ENCODE measurements at places on chromosomes 6 and 20. TPM values are rescaled to one million over a fixed set of nuclear protein-coding genes. Genes with fewer than 3 reads are reported as not detected.

DNA sequence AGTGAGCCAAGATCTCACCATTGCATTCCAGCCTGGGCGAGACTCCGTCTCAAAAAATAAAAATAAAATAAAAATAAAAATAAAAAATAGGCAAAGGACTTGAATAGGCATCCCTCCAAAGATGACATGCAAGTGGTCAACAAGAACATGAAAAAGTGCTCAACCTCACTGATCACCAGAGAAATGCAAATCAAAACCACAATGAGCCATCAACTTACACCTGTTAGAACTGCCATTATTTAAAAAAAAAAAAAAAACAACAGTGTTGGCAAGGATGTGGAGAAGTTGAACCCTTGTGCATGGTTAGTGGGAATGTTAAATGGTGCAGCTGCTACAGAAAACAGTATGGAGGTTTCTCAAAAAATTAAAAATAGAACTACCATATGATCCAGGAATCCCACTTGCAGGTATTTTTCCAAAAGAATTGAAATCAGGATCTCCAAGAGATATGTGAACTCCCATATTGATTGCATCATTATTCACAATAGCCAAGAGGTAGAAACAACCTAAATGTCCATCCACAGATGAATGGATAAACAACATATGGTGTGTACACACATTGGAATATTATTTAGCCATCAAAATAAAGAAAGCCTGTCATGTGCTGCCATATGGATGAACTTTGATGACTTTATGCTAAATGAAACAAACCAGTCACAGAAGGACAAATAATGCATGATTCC is 2.8 kb downstream of the C20orf203 start:
- DNase-seq = no peak

DNA sequence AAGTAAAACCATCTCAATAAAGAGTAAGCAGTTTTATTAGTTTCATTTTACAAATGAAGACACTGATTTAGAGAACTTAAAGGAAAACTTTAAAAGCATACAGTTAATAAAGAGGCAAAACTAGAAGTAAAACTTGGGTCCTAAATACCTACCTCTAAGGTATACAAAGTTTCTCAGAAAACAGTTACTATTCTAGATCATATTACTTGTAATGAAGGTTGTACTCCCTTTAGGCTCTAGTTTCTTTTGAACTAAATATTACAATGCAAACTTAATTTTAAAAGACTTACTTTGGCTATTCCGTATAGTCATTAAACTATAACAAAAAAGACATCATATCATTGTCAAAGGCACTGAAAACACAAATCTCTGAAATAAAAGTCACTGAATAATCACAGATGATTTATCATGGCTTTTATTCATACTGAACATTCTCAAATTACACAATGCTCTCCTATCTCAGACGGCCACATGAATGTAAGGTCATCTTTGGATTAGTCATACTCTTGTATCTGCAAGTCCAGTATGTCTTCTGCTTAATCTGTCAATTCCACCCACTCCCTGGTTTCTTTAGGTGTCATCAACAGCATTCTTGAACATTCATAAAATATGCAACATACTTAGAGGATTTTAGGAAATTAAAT is 361.6 kb upstream of the RUNX2 start:
- no peak for DNase-seq

DNA sequence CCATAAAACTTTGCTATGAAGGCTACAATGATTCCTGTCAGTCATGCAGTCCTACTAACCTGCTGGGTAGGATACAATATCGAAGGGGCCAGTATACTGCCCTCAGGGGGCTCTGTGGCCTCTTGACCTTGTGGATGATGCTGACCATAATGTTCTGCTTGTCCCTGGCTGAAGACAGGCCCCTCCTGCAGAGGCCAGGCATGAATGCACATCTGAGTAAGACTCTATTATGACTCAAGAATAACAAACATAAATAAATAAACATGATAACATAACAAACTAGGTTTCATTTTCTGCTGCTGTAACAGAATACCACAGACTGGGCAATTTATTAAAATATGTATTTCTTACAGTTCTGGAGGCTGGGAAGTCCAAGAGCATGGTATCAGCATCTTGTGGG is 44.0 kb upstream of the POU5F1 start:
- DNase-seq = no peak

DNA sequence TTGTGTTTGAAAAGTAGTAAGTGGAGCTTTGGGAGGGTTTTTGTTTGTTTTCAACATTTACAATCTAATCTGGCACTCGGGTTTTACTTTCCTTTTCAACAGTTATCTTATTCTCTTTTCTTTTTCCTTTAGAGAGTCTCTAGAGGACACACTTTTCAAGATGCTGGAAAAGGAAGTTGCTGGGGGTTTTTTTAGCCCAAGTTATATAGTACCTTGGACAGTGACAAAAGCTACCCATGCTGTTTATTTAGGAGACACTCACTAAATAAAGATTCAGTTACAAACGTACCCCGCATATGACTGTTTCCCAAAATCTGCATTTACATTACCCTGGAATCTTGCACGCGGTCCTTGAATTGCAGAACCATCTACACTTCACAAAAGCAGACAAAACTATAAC is 78.8 kb downstream of the MAP7 start:
- DNase-seq = no peak

DNA sequence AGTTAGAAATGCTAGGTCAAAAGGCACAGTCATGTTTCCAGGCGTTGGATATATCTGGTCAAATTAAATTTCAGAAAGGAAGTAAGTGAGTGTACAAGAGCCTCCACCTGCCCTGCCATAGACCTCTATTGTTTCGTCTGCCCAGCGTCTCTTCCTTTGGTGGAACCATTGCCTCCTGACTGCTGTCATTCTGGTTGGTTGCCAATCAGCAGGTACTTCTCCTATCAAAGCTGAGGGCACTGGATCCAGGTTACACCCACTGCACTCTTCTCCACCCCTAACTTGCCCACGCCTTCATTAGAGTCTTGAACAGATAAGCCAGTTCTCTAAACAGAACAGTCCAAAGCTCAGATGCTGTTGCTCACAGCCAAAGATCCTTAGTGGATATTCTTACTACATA is 2.6 kb upstream of the WFDC5 start:
- DNase-seq = no peak

GRCh38 chr6:31814677-31815024 is 432 bp downstream of the HSPA1L start:
- DNase-seq = peak; percentile 50

DNA sequence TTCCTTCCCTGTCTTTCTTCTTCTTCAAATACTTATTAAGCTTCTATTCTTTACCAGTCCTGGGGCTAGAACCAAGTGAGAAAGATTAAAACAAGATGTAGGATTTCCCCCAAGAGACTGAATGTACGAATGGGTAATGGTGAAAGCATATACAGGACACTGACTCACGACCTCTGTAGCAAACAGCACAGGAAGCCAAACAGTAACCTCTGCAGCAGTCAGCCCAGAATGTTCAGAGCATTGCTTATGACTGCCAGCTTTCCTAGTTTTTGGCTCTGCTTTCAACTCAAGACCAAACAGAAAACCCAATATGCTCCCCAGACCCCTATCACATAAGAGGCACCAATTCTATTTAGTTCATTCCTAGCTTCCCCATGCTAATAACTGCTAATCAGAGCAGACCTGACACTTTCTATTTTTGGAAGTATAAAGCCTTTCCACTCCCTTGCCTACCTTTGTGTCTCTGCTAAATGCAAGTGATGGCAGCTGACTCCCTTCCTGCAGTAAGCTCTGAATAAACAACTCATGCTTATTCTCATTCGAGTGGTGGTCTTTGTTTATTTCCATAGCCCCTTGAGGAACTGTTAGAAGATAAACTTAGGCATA is 690.6 kb downstream of the EPM2A start:
- no peak for DNase-seq

Gene LHFPL5
- total RNA-seq = not detected

Gene CDH4
- 0.10 TPM for total RNA-seq

Gene NRSN1
- not detected for total RNA-seq
